ENCODE measurements at places on chromosomes 4 and X.

GRCh38 chrX:84363663-84364062 is 138.6 kb downstream of the HDX start:
- no peak for DNase-seq
- H3K27me3 ChIP-seq = no peaks in the 10 kb centered on the region
- no peaks in the 10 kb centered on the region for H3K36me3 ChIP-seq
- H3K4me3 ChIP-seq = no peak overlapping the region
- no peaks in the 10 kb centered on the region for H3K4me1 ChIP-seq

- H3K4me1 ChIP-seq = no peaks in the 10 kb centered on the region
- no peak for DNase-seq
- H3K4me3 ChIP-seq = no peak overlapping the region
- peaks cover 58% of the 10 kb centered on the region for H3K36me3 ChIP-seq
These were observed 8.5 kb downstream of the SRP72 start for GRCh38 chr4:56475917-56476316.

DNA sequence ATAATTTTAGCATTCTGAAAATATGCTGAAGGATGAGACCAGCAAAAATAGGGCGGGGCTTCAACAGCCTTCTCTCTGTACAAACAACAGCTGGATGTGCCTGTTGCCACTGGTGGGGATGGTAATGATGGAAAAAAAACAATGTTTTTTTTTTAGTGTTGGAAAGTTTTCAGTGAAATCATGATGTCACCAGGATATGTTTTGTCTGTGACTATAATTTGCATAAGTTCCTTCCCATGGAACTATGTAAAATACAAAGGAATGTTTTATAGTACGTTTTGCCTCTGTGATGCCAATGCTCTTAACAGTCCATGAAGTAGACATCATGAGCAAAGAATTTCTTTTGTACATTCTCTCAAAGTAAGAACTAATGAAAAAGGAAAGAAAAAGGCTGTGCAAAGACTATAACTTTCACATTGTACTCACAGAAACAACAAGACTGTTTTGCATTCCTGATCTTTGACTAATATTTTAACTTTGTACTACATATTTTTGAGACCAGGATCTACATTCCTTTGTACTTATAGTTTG is 589.7 kb downstream of the SPRY1 start:
- H3K4me3 ChIP-seq = no peak overlapping the region
- H3K27ac ChIP-seq = peak overlapping the region; percentile 68
- no peaks in the 10 kb centered on the region for H3K36me3 ChIP-seq
- H3K4me1 ChIP-seq = no peaks in the 10 kb centered on the region
- no peaks in the 10 kb centered on the region for H3K27me3 ChIP-seq

GRCh38 chr4:81360737-81361136 is 111.0 kb downstream of the RASGEF1B start:
- H3K4me3 ChIP-seq = no peak overlapping the region
- H3K4me1 ChIP-seq = no peaks in the 10 kb centered on the region
- H3K27me3 ChIP-seq = no peaks in the 10 kb centered on the region

- no peaks in the 10 kb centered on the region for H3K36me3 ChIP-seq
- no peak overlapping the region for H3K27ac ChIP-seq
- H3K4me3 ChIP-seq = no peak overlapping the region
- no peak for DNase-seq
- no peaks in the 10 kb centered on the region for H3K4me1 ChIP-seq
- no peaks in the 10 kb centered on the region for H3K27me3 ChIP-seq
These were observed 444.8 kb upstream of the SLIT2 start for GRCh38 chr4:19806865-19807264.

- no peak for DNase-seq
These were observed 267.1 kb upstream of the FTHL17 start for GRCh38 chrX:31338991-31339350.

DNA sequence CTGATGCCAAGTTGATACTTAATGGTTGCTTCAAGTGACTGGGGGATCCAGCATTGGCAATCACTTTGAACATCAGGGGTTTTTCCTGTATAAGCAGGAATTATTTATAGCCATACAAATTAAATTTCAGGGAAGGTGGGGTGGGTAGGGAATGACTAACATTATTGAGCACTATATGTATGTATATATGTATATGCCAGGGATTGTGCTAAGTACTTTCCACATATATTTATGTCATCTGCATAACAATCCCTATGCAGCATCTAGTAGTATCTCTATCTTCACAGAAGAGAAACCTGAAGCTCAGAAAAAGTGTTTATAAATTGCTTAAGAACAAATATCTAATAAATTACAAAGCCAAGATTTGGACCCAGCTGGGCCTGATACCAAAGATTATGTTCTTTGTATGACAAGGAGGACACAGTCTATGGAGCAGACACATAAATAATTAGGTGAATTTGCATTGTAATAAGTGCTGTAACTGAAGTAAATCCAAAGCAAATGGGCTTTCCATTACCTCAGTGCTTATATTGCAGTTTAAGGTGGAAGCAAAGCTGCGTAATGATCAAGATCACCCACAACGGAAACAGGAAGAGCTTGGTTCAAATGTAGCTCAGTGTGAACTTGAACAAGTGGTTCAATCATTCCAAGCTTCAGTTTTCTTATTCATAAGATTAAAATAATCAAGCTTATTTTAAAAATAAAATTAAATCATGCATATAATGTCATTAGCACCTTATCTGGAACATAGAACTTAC is 18.9 kb upstream of the RASGEF1B start:
- no peak overlapping the region for H3K27ac ChIP-seq
- no peak overlapping the region for H3K4me3 ChIP-seq
- no peaks in the 10 kb centered on the region for H3K36me3 ChIP-seq
- no peaks in the 10 kb centered on the region for H3K27me3 ChIP-seq
- H3K4me1 ChIP-seq = peaks cover 10% of the 10 kb centered on the region

- no peaks in the 10 kb centered on the region for H3K36me3 ChIP-seq
- no peak for DNase-seq
- H3K4me3 ChIP-seq = no peak overlapping the region
- H3K4me1 ChIP-seq = no peaks in the 10 kb centered on the region
These were observed 710.0 kb downstream of the IL1RAPL1 start for GRCh38 chrX:29297171-29297800.

DNA sequence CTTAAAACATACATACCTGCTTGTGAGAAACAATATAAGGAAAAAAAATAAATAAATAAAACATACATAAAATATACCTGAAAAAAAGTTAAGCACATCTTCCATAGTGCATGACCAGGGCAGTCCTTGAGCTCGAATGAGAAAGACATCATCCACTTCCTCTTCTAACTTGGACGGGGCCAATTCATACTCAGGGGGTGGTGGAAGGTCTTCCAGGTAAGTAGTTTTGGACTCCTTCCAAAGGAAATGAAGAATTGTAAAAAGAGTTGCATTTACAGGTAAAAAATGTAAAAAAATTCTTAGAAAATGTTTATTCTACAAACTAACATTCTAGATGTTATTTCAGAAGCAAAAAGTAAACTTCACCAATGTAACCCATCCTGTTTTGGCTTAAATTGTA is 3.6 kb downstream of the GRSF1 start:
- no peak for DNase-seq
- peaks cover 48% of the 10 kb centered on the region for H3K36me3 ChIP-seq
- no peak overlapping the region for H3K27ac ChIP-seq
- H3K4me3 ChIP-seq = no peak overlapping the region
- H3K4me1 ChIP-seq = peaks cover 4% of the 10 kb centered on the region
- no peaks in the 10 kb centered on the region for H3K27me3 ChIP-seq

- no peak overlapping the region for H3K4me3 ChIP-seq
- DNase-seq = peak; percentile 82
- no peaks in the 10 kb centered on the region for H3K36me3 ChIP-seq
- H3K27ac ChIP-seq = peak overlapping the region; percentile 76
- H3K27me3 ChIP-seq = no peaks in the 10 kb centered on the region
These were observed 287.0 kb downstream of the ARHGAP24 start for GRCh38 chr4:85761803-85762528.

GRCh38 chrX:120797188-120797851 is 78.3 kb downstream of the CT47B1 start:
- no peaks in the 10 kb centered on the region for H3K36me3 ChIP-seq
- no peaks in the 10 kb centered on the region for H3K4me1 ChIP-seq
- H3K4me3 ChIP-seq = no peak overlapping the region
- no peak overlapping the region for H3K27ac ChIP-seq

DNA sequence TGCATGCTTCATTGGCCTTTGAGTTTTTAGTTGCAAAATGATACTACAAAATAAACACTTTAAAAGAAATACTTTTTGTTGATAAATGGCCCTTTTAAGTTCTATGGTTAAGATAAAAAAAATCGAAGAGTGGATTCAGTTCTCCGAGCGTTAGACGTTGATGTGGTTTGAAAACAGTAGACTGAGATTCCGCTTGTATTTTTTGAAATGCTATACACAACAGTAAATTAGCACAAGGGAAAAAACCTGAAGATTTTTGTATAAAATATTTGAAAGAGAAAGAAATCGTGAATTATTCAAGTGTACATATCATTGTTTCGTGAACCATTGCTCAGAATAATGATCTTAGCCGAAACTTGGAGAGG is 1.4 kb downstream of the BMP2K start:
- H3K27ac ChIP-seq = no peak overlapping the region
- no peaks in the 10 kb centered on the region for H3K36me3 ChIP-seq
- DNase-seq = no peak

DNA sequence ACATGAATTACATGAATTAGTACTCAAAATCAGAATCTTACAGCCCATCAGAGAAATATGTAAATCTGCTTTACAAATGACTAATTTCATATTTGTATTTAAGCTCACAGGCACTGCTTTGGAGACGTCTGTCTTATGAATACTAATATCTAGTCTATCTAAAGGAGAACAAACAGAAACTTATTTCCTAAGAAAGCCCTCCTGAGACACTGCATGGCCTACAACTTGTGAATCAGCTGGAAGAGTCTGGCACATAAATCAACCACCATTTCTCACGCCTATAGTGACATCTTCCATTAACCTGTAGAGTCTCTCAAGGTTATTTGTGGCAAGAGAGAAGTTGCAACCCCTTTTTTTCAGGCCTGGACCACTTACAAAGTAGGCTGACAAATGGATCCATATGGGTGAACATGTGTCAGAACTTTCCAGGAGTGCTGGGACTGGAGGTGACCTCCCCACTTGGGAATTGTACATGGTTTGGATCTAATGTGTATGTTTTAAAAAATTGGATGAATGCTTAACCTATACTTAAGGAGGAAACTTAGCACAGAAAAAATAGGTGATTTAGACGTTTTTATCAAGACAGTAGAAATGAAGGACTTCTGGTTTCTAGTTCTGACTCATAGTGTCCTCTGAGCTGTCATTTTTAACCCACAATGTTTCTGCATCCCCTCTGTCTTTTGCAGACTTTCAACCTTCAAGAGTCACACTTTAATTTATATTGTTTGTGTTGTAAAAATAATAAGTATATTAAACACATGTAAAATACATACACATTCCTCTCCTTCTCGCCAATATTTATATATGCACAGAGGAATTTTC is 83.2 kb upstream of the ARHGAP24 start:
- H3K36me3 ChIP-seq = no peaks in the 10 kb centered on the region
- H3K4me3 ChIP-seq = no peak overlapping the region
- H3K27me3 ChIP-seq = no peaks in the 10 kb centered on the region
- no peak overlapping the region for H3K27ac ChIP-seq
- no peak for DNase-seq
- H3K4me1 ChIP-seq = no peaks in the 10 kb centered on the region

- no peak for DNase-seq
- peaks cover 41% of the 10 kb centered on the region for H3K4me1 ChIP-seq
- no peak overlapping the region for H3K4me3 ChIP-seq
- no peak overlapping the region for H3K27ac ChIP-seq
- H3K36me3 ChIP-seq = peaks cover 10% of the 10 kb centered on the region
- H3K27me3 ChIP-seq = no peaks in the 10 kb centered on the region
These were observed 42.1 kb downstream of the RBPJ start for GRCh38 chr4:26362745-26363439.

DNA sequence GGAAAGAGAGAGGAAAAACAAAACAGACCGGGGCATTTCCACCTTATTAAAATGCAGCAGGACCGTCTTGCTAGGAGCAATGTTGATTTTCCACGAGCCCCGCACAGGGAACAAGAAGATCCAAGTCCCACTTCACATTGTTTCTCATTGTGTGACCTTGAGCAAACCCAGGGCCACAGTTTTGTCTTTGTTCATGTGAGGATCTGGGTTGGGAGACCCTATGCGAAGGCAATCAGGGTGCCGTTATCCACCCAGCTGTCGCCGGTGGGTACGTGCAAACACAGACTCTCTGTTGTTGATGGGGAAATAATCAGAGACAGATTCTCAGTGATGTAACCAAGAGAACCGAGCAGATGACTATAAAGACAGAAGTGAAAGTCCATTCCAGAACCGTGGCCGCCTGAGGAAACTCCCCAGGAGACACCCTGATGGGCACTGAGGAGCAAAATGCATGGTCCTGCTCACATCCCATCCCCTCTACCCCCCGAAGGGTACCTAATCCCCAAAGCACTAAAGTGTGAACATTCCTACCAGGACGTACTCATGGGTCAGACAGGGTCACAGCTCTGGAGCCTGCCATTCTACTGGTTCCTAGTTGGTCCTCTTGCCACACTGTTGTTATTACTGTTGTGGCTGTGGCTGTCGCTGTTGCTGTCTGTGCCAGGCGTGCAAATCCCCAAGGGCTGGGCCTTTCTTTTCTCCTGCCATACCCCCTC is 102.7 kb upstream of the RBPJ start:
- no peaks in the 10 kb centered on the region for H3K27me3 ChIP-seq
- H3K36me3 ChIP-seq = no peaks in the 10 kb centered on the region
- H3K4me3 ChIP-seq = no peak overlapping the region
- peak; percentile 43 for DNase-seq
- H3K4me1 ChIP-seq = peaks cover 4% of the 10 kb centered on the region

DNA sequence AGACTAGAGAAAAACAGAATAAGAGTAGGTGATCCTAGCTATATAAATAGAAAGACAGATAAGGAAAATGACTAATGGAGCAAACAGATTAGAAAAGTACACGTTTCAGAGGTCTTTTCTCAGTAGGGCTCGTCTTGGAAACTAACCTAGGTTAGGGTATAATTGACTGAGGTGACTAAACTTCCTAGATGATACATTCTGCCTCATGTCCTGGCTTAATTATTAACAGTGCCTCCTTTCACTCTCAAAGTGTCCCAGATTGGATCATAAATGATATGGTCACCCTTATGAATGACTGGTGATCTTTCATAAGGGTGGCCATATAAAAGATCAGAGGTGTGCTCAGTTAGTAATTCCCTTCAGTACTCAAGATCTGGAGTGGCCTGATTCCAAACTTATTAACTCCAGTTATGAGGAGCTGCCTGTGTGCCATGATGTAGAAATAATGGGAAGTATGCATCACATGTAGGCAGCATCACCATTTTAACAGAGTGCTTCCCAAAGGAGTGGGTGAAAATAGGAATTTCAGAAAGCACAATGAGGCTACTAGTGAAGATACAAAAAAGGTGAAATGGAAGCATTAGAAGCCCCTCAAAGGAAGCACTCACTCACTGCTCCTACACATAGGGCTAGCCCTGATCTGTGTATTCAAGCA is 14.7 kb upstream of the GRIA3 start:
- no peaks in the 10 kb centered on the region for H3K36me3 ChIP-seq
- no peak overlapping the region for H3K27ac ChIP-seq
- no peaks in the 10 kb centered on the region for H3K4me1 ChIP-seq
- no peak for DNase-seq
- no peak overlapping the region for H3K4me3 ChIP-seq

DNA sequence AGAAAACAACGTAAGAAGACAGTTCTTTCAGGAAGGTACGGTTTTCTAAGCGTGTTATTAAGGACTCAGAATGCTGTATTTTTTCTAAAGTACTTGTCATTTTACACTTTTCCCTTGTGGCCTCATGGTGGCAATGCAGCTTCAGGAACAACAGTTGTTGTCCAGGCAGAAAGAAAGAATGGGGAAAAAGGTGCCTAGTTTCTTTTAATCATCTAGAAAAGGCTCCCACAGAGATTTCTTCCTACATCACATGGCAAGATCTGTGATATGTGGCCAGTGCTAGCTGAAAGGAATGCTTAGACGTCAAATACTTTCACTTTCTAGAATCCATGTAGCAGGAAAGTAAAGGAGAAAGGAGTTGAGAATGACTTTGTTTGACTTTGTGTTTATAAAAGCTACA is 49.0 kb upstream of the TRAM1L1 start:
- H3K36me3 ChIP-seq = no peaks in the 10 kb centered on the region
- no peak for DNase-seq
- no peaks in the 10 kb centered on the region for H3K4me1 ChIP-seq
- H3K27ac ChIP-seq = no peak overlapping the region
